ENCODE measurements at places on chromosomes 1 and 21. TPM values are rescaled to one million over a fixed set of nuclear protein-coding genes. Genes with fewer than 3 reads are reported as not detected.

CHI3L1 gene
- 1.3 TPM for total RNA-seq

DNA sequence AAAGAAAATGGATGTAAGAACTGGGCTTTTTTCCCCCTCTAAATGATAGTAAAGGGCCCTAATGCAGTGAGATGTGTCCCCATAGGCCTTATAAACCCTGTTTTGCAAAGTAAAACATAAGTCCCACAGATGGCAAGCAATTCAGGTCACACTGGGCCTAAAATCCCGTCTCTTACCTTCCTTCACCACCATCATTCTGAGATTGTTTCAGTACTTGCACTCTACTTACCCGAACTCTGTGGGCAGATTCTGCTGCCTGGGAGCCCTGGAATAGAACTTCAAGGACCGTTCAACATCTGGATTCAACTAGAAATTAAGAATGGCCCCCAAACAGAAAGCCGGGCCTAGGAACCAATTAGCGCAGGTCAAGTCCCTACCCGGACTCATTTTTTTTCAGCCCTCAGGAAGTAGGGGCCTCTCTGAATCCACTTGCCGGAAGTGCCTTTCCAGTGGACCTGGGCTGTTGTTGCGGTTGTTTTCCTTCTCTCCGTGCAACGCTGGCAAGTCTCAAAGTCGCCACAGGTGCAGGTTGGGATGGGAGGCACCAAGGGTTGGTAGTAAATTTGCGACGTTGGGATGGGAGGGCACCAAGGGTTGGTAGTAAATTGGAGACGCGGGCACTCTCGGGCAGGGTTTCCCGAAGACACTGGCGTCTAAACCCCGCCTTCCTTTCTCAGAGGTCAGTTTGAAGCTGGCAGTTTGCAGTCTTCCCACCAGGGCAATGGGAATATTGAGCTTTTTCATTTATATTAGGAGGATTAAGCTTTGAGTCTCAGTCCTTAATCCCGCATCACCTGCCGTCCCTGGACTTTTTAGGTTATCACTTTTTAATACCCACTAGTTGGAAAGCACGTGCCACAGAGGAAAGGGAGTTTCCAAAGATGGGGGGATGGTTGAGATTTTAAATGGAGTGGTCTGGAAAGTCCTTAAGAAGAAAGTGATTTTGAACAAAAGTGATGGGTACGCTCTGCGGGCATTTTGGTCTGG is at the start of gene TMEM69:
TMEM69 (plus strand) TSS at position 428 of the 987 bp plus-strand sequence. CDS start 2,888 bp downstream, outside the sequence.
- DNase-seq, result peak; percentile 96

DCST1 gene
- total RNA-seq, result not detected

GRCh38 chr1:186531561-186532165 is 70.7 kb upstream of the PDC start:
- DNase-seq, result no peak

ATAD3C gene
- 1.3 TPM for total RNA-seq

GRCh38 chr1:239707615-239708014 is 321.2 kb downstream of the CHRM3 start:
- peak; percentile 25 for DNase-seq

MAP10 gene
- 4.8 TPM for total RNA-seq

GRCh38 chr1:152005360-152005912 is 11.8 kb upstream of the S100A10 start:
- DNase-seq, result no peak

ARPC5 gene
- total RNA-seq, result 59.3 TPM

SPATA17 gene
- total RNA-seq, result 2.6 TPM

- no peak for DNase-seq
Measured at GRCh38 chr21:35470522-35470921, 421.4 kb upstream of the RUNX1 start.

ELAVL4 gene
- 0.41 TPM for total RNA-seq

- DNase-seq, result no peak
Measured at GRCh38 chr1:234649432-234650081, 39.6 kb upstream of the IRF2BP2 start.

DNA sequence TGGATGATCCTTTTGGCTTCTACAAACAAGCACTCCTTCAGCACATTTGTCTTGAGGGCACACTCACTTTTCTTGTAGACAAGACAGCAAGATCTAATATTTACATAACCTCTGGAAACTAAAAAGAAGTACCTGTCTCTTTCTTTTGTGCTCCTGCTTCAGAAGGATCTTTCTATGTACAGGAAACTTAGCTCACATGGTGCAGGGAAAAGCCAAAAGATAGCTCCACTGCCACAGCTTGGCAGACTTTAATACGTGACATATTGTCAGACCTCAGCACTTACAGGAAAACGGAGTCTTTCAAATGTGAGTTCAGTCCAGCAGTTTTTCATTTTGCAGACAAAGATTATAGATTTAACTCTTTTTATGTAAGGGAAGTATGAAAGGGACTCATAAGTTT is 225.5 kb upstream of the SAMSN1 start:
- DNase-seq, result peak; percentile 36

GRCh38 chr1:39499668-39500067 is 8.2 kb downstream of the BMP8A start:
- no peak for DNase-seq

MASP2 gene
- not detected for total RNA-seq

GNG12 gene
- 68.1 TPM for total RNA-seq

GRCh38 chr1:186026946-186027345 is 292.8 kb downstream of the HMCN1 start:
- DNase-seq, result no peak

- no peak for DNase-seq
Measured at GRCh38 chr1:247077213-247077612, 1.4 kb downstream of the ZNF670 start.

PAX7 gene
- total RNA-seq, result 41.9 TPM

GRCh38 chr1:97192872-97193572 is 471.4 kb downstream of the PTBP2 start:
- peak; percentile 32 for DNase-seq

FAM76A gene
- 18.1 TPM for total RNA-seq

GRCh38 chr1:71561729-71562128 is 480.9 kb upstream of the ZRANB2 start:
- no peak for DNase-seq
